ENCODE measurements at places on chromosomes 1 and 21.
A peak's percentile ranks its signal among the peaks of the same experiment; 100 is the strongest.

DNA sequence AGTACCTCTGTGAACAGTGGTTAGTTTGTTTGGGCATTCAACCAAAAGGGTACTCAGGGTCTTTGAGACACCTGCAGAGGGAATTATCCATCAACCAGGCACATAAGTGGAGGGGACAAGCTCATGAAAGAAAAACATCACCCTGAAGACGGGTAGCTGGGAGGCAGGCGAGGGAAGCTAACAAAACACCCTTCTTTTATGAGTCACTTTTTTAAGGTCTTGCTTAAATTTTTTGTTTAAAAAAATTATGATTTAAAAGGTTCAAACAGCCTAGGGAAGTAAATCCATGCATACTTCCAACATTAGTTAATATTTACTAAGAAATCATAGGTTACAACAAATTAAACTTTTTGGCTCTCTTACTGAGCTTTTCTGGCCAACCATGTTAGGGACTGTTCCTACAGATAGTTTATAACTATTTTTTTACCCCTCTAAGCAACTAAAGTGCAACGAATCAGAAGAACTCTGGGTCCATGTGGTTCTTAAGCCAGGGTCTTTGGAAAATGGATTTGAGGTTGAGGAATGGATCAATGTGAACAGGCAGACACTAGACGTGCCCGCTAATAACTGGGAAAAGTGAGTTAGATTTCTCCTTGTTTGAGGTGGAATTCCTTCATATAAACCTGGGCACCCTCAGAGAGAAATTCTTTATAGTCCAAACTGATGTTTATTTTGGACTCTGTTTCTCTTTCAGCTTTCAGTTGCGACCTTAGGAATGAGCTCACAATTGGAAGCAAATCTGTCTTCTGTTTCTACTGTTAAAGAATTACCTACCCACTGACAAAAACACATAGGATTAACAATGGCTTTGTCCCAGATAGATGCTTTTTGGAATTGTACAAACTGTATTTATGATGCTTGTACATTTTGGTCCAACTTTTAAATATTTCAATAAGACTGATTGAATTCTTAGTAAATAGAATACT lies 123.0 kb downstream of the LYPLAL1 start:
- DNase-seq, result no peak

GRCh38 chr21:45788637-45789506 lies 145.3 kb downstream of the PCBP3 start:
- no peak for DNase-seq

DNA sequence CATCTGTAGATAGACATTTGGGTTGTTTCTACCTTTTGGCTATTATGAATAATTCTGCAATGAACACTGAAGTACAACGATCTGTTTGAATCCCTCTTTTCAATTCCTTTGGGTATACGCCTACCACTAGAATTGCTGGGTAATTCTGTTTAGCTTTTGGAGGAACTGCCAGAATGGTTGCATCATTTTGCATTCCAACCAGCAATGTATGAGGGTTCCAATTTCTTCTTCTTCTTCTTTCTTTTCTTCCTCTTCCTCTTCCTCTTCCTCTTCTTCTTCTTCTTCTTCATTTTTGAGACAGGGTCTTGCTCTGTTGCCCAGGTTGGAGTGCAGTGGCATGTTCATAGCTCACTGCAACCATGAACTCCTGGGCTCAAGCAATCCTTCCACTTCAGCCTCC lies 13.8 kb upstream of the THEM5 start:
- DNase-seq, result no peak

DNA sequence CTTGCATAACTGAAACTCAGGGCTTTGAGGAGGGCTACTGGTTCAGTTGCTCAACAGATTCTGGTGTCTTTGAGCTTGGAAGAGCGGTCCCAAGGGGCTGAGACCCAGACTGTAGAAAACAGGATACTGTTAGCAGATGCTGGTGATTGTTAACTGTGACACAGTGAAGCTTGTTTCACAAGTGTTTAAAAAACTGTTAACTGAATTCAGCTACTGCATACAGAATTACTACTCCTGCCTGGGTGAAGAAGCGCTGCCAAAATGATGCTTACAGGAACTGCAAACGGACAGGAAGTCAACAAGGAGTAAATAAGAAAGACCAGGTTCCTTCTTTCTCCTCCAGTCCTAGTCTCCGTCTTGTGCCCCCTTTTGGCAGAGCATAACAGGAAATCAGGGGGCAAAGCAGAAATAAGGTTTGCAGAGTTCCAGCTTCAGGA lies 195.3 kb upstream of the USP25 start:
- DNase-seq, result no peak

DNA sequence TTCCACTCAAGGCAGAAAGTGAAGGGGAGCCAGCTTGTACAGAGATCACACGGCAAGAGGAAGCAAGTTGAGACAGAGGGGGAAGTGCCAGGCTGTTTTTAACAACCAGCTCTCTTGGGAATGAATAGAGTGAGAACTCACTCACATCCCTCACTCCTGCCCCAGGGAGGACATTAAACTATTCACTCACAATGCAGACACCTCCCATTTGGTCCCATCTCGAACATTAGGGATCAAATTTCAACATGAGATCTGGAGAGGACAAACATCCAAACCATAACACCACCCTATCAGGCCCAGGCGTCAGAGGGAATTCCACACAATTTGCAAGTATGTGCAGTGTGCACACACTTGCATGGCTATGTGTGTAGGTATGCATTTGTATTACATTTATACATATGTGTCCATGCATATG lies 62.7 kb downstream of the DMAP1 start:
- no peak for DNase-seq

DNA sequence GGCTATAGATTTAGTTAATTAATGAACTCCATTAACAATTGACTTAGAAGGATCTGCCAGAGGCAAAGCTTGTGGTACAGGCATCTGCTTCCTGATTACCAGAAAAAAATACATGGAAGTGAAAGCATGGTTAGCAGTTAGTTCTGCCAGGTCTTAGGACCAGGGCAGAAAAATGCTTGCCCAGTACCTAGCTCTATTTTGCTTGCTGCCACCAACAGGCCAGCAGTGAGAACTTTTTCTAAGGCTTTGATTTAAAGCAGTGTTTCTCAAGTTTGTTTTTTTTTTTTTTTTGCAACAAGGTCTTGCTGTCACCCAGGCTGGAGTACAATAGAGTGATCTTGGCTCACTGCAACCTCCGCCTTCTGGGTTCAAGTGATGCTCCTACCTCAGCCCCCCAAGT lies 16.4 kb upstream of the MTF1 start:
- no peak for DNase-seq

DNA sequence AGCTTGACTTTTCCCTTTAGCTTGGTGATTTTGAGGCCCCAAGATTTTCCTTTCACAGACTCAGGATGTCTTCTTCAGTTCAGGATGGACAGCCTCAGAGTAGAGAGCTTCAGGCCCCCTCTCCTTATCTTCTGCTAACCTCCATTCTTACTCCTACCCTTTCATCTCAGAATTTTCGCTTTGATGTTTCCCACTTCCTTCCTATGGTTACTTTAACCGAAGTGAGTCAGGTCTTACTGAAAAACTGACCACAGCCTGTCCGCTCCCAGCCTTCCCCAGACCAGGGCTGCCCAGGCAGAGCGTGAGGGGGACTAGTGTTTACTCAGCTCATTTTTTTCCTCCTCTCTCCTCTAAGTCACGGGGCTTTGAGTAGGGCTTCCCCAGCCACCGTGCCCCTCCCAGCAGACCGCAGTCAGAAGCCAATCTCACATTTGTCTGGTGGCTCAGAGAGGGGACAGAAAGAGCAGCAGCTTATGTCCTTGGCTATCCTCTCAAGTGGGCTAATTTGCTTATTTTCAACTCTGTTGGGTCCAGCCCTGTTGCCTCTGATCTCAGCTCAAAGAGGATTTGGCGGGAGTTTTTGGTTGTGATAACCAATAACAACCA lies 4.2 kb upstream of the IL19 start:
- DNase-seq, result peak; percentile 23

DNA sequence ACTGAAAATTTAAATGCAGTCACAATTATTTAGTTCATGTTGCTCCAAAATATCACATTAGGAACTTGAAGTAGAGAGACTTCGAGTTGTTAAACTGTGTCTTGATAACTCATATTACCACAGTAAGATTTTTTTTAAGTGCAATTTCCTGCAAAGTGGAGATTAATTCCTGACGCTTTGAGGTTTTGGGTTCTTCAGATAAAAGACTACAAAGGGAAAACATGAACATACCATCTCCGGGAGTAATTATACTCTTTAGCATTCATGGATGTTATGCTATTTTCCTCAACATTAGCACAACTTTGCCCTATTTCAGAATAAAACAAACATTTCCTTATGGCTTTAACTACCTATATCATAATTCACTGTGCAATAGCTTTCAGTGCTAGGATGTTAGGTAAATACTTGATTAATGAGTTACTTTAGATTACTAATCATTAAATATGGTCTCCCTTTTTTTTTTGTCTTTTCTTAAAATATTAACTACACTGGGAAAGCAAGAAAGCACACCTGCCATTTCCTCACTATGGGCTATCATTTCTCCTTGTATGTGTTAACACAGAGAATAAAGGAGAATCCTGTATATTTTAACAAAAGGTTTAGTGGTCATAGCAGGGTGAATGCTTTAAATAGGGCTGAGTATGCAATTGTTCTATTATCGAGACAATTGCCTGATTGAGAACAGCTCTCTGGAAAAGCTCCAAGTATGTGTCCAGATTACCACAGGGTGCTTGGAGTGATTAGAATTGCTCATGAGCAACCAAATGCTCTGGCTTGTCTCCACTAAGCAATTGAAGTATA lies 252.5 kb upstream of the C1orf105 start:
- DNase-seq, result no peak

DNA sequence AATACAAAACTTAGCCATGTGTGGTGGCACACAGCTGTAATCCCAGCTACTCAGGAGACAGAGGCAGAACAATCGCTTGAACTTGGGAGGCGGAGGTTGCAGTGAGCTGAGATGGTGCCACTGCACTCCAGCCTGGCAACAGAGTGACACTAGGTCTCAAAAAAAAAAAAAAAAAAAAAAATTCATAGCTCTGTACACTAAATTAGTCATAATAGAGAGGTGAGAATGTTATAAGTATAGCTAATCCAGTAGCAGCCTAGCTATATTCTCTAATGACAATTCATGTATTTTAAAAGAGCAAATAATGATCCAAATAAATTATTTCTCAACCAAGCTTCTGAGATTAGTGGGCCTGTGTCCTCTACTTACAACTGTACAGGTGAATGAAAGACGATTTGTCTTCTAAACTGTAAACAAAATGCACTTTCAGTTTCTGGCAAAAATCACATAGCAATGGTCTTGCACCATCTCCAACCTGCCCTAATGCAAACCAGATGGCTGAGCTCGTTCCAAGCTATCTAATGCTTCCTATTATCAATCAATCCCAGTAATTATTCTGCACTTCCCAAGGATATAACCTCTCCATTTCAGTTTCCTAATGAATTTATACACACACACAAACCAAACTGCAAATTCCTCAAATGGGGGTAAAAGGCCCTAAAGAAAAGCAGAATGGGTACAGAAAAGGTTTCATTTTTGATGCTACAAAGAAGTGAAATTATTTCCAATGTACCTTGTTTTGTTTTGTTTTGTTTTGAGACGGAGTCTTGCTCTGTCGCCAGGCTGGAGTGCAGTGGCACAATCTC lies 56.5 kb downstream of the GATAD2B start:
- no peak for DNase-seq

GRCh38 chr1:212238552-212238951 lies 46.7 kb upstream of the PPP2R5A start:
- no peak for DNase-seq

GRCh38 chr1:148166558-148167492 lies 14.7 kb upstream of the NBPF11 start:
- DNase-seq, result no peak

GRCh38 chr1:240803151-240803550 lies 191.2 kb upstream of the GREM2 start:
- DNase-seq, result no peak

GRCh38 chr1:151158751-151159251 lies 2.4 kb downstream of the TNFAIP8L2 start:
- peak; percentile 31 for DNase-seq

DNA sequence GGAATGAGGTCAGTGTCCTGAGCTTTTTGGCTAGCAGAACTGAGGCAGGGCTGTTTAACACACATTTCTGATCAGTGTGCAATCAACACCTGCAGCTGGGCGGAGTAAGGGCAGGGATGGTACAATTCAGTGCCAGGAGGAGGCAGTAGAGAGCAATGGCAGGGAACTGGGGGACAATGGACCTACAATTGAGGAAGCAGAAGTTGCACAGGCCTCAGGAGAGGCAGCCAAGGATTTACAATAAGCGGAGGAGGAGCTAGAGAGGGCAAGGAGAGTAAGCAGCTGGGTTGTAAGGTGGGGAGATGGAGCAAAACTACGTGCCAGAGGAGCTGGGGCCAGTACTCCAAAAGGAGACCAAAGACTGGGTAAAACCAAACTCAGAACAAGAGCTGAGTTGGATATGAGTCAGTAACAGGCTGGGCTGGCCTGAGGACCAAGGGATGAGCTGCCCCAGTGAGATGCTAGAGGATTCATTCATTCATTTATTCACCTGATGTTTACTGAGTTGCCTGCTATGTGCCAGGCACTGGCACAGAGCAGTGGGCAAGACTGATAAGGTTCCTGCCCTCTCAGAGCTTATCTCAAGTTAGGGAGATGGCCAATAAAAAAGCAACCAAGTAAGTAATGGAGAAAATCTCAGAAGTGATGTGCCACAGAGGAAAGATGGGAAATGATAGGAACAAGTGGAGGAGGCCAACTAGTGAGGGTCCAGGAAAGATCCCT lies 10.4 kb upstream of the GALE start:
- peak; percentile 16 for DNase-seq

- DNase-seq, result no peak
These were observed 83.7 kb upstream of the IFFO2 start for GRCh38 chr1:19040010-19040680.

GRCh38 chr1:11804666-11805421 lies 920 bp downstream of the MTHFR start:
- no peak for DNase-seq

DNA sequence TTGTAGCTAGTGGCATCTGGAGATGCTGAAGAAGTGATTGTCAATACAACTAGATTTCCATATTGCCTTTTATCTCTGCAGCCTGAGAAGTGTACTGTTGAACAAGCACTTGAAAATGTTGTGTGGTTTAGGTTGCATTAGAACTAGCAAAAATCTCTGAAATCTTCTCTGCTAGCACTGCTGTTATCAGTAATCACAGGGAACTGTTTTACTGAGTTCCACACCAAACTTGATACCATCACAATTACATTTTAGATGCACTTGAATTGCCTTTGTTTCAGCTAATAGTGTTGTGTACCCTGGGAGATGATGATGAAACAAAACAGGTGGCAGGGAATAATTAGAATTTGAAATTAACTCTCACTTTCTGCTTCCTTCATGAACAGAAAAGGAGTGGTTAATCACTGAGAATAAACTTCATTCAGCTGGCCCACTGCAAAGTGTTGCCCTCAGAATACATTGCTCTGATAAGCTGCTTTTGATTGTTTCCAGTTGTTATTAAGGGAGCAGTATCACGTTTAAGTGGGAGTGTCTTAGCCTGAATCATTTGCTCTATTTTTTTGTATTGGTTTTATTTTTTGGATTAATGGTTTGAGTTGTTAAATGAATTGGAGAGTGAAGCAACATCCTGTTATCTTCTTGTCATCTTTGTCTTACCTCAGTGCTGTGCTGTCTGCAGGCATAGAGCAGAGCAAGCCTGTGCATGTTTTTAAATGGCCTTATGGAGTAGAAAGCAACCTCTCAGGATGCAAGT lies 13.0 kb downstream of the FAM20B start:
- no peak for DNase-seq

GRCh38 chr1:29655945-29656850 lies 419.9 kb downstream of the PTPRU start:
- no peak for DNase-seq

- no peak for DNase-seq
These were observed 182.5 kb downstream of the NFIA start for GRCh38 chr1:61264825-61265242.

Data from C1 segment of cervical spinal cord (tissue), 14 donors.